Stimulated activated CD8-positive, alpha-beta memory T cell treated with anti-CD3 and anti-CD28 coated beads, Interleukin-7, amount 100 ng/mL, for 1 hour (primary cell): ENCODE measurements at places on chromosomes 7 and 10.

DNA sequence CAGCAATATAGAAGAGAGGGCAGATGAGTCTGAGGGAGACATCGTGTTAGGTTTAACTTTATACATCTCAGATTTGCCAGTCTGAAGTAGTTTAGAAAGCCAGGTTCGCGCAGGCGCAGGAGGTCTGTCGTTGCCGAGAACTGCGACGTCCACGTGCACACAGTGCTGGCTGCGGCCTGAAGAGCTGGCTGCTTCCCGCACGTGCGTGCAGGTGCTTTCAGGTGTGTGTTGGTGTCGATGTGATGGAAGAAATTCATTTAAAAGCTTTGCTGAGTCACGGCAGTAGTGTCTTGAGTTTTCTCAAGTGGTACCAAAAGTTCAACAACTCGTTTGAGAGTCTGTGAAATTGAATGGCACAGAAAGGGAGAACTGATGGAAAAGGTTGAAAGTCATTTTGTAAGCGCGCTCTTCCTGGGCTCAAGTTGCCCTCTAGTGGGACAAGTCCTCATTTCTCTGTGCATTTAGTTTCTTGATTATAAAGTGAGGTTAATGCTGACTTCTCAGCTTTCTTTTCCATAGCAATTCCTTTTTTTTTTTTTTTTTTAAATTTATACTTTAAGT, 18.6 kb downstream of the WDR37 start:
- DNase-seq, result no peak

DNA sequence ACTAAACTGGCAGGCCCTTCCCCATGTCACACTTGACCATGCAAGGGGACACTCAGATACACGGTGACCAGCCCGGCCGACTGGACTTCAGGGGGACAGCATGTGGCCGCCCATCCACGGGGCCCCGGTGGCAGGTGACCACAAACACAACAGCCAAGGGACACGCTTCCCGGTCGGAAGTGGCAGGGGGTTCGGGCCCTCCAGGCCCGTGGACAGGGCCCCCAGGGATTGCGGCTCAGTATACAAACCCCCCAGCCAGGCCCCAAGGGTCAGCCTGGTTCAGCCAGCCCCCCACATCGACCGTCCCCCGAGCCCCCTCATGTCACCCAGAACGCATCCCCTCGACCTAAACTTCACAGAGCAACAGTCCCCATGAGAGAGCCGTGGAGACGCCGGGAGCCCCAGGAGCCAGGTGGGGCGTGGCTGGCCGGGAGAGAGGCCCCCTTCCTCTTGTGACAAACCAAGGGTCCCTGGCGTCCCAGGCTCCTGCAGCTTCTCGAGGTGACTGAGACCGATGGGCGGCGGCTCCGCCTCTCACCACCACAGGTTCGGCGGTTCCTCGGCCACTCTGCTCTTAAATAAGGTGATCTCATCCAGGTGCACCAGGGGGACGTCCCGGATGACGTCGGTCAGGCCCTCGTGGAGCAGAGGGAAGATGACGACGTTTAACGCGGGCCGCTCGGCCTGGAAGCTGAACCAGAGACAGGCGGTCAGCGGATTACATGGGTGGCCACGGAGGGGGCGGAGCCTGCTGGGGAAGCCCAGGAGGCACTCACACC, 57.8 kb upstream of the TNRC18 start:
- DNase-seq, result no peak

GRCh38 chr7:137771273-137771672, 75.5 kb downstream of the DGKI start:
- no peak for DNase-seq

DNA sequence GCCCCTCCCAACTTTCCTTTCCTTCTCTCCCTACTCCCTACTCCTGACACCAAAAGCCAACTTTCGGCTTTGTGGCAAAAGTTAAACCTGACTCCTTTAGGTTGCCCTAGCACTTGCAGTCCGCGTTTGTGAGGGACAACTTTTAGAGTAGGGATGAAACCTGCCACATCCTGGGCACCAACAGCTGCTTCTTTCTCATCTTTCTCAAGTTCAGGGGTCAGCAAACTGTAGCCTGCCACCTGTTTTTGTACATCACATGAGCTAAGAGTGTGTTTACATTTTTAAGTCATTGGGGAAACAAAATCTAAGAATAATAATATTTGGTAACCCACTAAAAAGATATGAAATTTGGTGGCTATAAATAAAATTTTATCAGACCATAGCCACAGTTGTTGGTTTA, 660.6 kb downstream of the KCNMA1 start:
- no peak for DNase-seq

DNA sequence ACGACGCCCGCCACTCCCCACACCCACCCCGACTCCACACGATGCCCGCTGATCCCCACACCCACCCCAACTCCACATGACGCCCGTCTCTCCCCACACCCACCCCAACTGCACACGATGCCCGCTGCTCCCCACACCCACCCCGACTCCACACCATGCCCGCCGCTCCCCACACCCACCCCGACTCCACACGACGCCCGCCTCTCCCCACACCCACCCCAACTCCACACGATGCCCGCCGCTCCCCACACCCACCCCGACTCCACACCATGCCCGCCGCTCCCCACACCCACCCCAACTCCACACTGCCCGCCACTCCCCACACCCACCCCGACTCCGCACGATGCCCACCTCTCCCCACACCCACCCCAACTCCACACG, 317.0 kb downstream of the DNAJB6 start:
- DNase-seq, result no peak

DNA sequence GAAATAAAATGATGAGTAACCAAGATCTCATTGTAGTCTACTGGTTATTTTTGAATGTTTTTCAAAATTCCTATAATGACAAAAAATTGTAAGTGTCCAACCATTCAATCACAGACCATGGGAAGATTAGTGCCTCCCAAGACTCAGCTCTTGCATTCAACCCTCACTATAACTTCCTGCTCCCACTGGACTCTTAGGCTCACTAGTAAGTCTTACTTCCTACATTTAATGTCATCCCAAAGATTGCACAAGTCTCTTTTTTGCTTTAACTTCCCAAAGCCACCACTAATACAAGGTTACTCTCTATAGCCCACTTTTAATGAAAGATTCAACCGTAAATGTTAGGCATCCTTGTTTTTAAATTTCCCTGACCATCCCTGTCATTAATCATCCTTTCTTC, 111.9 kb upstream of the NRBF2 start:
- no peak for DNase-seq

GRCh38 chr10:323651-324293, 188.5 kb downstream of the ZMYND11 start:
- DNase-seq, result peak; percentile 14
